ENCODE measurements at places on chromosomes 6 and 20.

GRCh38 chr6:128836761-128837160, 46.2 kb upstream of the LAMA2 start:
- DNase-seq: no peak

DNA sequence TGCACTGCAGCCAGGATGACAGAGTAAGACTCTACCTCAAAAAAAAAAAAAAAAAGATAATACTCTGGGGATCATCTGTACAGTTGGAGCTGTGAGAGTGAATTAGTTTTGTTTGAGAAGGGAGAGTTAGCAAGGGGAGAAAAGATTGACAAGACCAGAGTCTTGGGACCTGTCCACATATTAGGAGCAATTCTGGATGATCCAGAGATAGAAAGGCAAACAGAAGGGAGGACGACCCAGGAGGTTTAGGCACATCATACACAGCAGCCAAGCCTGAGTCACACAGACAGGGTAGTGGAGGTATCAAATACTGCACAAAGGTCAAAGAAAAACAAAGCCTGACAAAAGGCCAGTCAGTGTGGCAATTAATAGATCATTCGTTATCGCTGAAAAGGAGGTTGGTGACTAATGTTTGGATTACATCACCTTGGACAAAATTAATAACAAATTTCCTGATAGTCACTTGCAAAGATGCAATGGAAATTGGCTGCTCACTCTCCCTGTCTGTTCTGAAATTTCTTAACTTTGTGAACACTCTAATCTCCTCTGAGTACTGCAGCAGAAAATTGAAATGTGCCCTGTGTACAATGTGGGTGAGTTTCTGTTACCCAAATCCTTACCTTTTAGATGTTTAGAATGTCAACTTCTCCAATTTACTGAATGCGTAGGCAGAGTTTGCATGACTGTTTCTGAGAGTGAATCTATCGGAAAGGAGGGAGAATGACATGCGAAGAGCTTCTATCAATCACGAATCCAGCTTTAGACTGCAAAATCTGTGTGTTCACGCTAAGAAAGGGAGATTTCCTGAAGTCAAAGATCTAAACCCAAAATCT, 105.4 kb downstream of the TSHZ2 start:
- DNase-seq: no peak

GRCh38 chr6:18350712-18351111, 36.4 kb upstream of the RNF144B start:
- no peak for DNase-seq

DNA sequence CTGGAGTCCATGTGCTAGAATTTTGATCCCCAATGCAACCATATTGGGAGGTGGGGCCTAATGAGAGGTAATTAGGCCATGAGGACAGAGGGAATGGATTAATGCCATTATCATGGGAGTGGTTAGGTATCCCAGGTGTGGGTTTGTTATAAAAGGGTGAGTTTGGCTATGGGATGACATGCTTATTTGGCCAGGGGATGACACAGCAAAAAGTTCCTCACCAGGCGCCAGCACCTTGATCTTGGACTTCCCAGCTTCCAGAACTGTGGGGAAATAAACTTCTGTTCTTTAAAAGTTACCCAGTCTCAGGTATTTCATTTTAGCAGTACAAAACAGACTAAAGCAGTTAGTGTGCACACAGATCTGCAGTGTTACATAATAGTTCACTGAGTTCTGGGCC, 84.1 kb downstream of the ADGB start:
- DNase-seq: no peak

- DNase-seq: no peak
Measured at GRCh38 chr6:129342243-129342642, 367.7 kb downstream of the ARHGAP18 start.

GRCh38 chr6:127058027-127058426, 60.4 kb upstream of the RSPO3 start:
- DNase-seq: no peak
